Activated naive CD8-positive, alpha-beta T cell treated with anti-CD3 and anti-CD28 coated beads for 36 hours (primary cell): ENCODE measurements at places on chromosomes 7 and 10. TPM values are rescaled to one million over a fixed set of nuclear protein-coding genes. Genes with fewer than 3 reads are reported as not detected.
A peak's percentile ranks its signal among the peaks of the same experiment; 100 is the strongest.

Gene SYT15B
- total RNA-seq = 0.14 TPM

Gene PON3
- not detected for total RNA-seq

Gene CALCR
- not detected for total RNA-seq

DNA sequence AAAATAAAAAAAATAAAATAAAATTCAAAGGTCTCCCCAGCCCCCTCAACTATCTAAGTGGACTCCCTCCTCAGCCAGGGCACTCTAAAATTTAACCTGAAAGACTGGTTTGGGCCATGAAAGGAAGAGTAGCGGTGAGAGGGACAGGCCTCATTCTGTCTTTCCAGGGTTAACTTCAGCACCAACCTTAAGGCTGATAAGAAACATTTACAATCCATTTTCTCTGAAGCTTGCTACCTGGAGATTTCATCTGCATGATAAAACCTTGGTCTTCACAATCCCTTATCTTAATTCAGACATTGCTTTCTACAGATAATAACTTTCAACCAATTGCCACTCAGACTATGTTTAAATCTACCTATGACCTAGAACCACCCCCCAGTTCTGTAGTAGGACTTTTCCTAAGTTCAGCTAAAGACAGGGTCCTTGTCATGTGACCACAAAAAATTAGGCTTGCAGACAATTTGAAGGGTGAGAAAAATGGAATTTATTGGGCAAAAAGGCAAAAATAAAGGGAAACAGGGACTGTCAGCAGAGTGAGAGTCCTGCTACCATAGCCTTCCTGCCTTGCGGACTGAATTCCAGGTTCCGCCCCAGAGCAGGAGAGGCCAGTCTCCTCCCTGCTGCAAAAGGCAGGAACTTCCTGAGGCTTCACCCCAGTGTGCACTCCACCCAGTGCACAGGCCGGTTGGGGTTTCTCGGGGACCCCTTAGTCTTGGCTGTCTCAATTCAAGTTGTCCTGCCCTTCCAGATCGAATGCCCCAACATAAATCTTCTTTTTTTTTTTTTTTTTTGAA, 26.0 kb downstream of the AGK start:
- DNase-seq = no peak

GRCh38 chr7:29270594-29271318, 76.2 kb downstream of the CHN2 start:
- no peak for DNase-seq

GRCh38 chr10:93313798-93314197, 168.3 kb downstream of the MYOF start:
- no peak for DNase-seq

Gene OR2A14
- not detected for total RNA-seq

DNA sequence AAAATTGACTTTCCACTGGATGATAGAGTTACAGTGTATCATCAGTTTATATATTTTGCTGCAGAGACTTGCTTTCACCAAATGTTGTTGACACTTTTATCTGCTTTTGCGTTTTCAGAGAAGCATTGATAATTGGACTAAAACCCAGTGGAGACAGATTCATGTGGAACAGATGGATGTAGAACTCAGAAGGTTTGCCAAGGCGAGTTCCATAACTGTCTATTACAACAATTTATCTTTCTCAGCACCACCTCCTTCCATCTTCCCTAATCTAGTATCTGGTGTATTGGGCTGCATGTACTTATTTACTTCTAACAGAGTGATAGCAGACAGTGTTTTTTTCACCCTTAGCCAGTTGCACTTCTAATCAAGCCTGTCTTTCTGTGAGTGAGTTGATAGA, 73.3 kb downstream of the DNAH11 start:
- no peak for DNase-seq

Gene AOAH
- total RNA-seq = 5.3 TPM

- DNase-seq = no peak
Measured at GRCh38 chr10:116164291-116164690, 108.7 kb downstream of the GFRA1 start.

Gene MINDY3
- 18.0 TPM for total RNA-seq

GRCh38 chr7:43565786-43566185, 17.1 kb upstream of the STK17A start:
- DNase-seq = no peak

DNA sequence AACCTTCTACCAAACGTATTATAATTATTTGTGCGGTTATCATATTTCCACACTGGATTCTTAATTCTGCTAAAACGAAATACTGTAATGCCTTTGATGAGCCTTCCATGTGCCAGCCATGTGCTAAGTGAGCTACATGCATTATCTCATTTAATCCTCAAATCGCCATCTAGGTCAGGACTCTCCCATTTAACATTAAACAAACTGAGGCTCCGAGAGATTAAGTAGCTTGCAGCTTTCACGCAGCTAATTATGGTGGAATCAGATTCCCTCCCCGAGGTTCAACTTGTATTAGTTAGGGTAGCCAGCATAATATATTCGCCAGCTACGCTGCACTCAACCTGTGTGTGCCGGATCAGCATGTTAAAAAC, 798 bp upstream of the TSPAN33 start:
- DNase-seq = no peak

GRCh38 chr10:57142925-57143576, 782.0 kb upstream of the ZWINT start:
- DNase-seq = no peak

GRCh38 chr10:77204171-77204570, 433.4 kb downstream of the KCNMA1 start:
- DNase-seq = no peak

DNA sequence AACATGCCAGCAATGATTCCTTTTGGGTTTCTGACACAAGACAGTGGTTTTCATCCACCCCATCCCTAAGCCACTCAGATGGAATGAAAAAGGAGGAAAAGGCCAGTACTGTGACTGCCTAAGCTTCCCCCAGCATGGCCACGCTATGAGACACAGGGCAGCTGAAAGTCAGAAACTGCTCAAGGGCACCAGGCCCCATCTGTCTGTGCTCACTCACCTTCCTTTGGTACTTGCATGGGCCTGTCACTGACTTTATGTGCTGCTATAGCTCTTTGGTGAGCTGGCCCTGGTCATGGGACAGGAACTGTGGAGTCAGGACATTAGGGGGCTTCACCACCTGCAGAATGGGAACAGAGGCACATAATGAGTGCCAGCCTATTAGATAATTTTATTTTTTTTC, 21.2 kb upstream of the ACSM6 start:
- DNase-seq = no peak

Gene LIPM
- not detected for total RNA-seq

- no peak for DNase-seq
Measured at GRCh38 chr7:154902600-154903082, 100.3 kb downstream of the PAXIP1 start.

Gene CYP2C19
- not detected for total RNA-seq

DNA sequence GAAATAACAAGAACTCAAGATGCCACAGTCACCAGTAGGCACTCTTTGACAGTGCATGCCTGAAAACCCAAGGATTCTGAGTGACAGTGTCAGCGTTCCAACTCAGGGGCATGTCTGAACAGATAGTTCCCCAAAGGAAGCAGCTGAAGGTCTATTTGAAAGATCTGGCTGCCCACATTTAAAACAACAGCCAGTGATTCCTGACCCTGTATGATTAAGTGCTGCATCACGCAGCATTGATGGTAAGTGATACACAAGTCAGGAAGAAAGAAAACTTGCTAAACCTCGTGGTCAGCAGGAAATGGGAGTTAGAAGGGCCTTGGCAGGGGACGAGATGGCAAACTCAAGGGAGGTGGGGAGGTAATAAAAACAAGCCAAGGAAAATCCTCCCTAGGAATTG, 1013.1 kb downstream of the TYW1 start:
- DNase-seq = no peak

Gene LZTS2
- 12.1 TPM for total RNA-seq

Gene OLAH
- 2.0 TPM for total RNA-seq

Gene SDK1
- total RNA-seq = 0.49 TPM

Gene SPDYE1
- not detected for total RNA-seq

GRCh38 chr7:101919363-101920115, 102.1 kb downstream of the CUX1 start:
- no peak for DNase-seq

DNA sequence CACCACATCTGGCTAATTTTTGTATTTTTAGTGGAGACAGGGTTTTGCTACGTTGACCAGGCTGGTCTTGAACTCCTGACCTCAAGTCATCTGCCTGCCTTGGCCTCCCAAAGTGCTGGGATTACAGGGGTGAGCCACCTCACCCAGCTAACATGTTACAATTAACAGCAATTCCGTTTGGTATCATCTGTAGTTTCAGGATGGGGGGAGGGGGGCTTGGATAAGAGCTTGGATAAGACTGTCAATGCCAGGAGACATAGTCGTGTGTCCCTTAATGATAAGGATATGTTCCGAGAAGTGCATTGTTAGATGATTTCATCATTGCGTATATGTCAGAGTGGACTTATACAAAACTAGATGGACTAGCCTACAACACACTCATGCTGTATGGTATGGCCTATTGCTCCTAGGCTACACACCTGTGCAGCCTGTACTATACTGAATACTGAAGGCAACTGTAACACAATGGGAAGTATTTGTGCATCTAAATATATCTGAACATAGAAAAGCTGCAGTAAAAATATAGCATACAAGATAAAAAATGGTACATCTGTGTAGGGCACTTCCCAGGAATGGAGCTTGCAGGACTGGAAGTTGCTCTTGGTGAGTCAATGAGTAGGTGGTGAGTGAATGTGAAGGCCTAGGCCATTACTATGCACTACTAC, 103.9 kb upstream of the TNS3 start:
- DNase-seq = no peak

DNA sequence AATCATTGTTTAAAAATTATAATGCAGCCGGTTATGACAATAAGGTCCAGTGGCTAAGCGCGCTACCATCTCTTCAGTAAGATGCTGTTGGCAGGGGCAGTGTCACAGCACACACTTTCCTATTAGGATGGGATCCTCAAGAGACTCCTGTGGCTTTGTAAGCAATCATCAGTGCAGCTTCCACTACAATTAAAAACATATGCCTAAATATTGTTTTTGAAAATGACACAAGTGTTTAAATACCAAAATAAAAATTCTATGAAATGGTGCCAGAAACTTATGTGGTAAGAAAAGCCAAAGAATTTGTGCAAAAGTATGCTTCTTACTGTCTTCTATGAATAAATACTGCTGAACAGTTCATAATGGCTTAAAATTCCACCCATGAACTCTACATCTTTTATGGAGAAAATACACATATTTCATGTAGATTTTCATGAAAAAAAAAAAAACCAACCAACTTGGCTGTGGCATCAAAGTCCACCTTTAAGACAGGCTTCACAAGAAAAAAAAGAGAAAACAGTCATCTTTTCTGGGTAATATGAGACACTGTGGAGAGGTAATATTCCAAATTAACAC, 132.8 kb downstream of the SEMA3C start:
- no peak for DNase-seq

Gene CCL24
- not detected for total RNA-seq

DNA sequence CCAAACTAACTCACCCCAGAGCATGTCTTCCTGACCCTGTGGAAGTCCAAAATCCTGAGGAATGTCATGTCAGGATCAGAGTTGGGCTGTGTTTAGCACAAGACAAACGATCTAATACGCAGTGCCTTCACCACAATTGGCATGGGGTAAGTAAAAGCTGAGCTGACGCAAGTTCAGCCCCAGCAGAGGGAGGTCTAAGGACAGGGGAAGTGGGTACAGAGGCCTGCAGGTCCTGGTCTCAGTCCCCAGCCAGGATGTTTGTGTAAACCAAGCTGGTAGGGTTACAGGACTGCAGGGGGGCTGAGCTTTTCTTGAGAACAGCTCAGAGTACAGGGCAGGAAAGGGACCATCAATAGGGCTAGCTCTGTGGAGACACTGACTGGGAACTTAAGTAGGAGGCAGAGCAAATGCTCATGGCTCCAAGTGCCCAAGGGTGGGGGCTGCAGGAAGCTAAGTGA, 5.3 kb upstream of the KCNIP2 start:
- no peak for DNase-seq

DNA sequence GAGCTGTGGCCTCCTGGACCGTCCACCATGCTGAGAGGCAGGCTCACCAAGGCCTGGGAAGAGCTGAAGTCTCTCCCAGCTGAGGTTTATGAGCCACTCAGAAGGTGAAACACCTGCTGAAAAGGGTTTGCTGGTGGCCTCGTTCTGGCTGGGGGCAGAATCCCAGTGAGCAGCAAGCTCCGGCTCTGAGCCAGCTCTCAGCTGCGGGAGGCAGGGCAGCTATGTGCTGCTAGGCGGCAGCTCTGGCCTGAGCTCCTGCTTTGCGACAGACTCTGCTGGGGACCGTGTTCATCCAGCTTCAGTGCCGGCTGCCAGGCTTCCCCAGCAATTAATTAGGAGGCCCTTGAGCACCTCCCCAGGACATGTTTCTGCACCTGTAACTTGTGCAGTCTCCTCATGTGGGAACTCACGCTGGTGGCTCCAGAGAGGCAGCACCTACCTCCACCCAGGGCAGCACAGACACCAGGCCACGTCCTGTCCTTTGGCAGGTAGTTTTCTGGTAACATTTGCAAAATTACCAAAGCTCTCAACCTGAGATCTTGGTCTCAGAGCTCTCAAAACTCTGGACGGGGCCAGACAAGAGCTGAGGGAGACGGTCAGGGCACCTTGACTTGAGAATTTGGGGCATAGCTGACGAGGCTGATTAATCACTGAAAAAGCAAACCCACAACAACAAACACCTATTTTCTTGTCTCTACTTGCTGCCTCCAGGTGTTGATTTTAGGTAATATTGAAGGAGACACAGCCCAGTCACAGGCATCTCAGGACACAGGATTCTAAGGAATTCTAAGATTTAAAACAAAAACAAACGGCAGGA, 185.0 kb downstream of the TCERG1L start:
- DNase-seq = no peak

DNA sequence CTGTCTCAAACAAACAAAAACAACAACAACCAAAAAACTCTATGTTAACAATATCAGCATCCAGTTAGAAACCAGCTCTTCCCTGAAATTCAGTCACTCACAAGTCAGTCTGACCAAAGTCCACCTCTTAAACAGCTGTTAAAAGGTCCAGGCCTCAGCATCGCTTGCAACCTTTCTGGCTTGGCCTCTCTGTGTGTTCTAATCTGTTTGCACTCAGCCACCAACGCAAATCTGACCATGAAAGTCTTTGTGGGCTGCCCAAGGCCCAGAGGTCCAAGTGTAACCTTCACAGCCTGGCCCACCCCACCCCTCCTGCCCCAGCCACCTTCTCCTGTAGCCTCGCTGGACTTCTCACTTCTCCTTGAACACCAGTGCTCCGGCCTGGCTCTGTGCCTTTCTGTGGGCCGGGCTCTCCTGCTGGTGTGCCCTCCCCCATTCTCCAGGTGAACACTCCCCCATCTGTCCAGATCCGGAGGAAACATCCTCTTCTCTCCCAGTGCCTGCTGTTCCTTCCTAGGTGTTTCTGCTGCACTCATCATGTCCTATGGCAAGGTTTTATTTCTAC, 72.2 kb upstream of the EFCAB10 start:
- no peak for DNase-seq

Gene HGF
- not detected for total RNA-seq

Gene CRHR2
- total RNA-seq = not detected

Gene EIF5AL1
- 3.1 TPM for total RNA-seq

GRCh38 chr7:134546955-134547354, 2.0 kb upstream of the AKR1B15 start:
- DNase-seq = no peak

GRCh38 chr7:2037301-2037807, 195.4 kb downstream of the MAD1L1 start:
- peak; percentile 64 for DNase-seq
